ENCODE measurements at places on chromosomes 1 and 21.

- no peak for DNase-seq
Observed at GRCh38 chr1:151813271-151813977, 8.2 kb upstream of the LINGO4 start.

- DNase-seq: peak; percentile 29
Observed at GRCh38 chr1:243343970-243344937, 88.4 kb downstream of the SDCCAG8 start.

DNA sequence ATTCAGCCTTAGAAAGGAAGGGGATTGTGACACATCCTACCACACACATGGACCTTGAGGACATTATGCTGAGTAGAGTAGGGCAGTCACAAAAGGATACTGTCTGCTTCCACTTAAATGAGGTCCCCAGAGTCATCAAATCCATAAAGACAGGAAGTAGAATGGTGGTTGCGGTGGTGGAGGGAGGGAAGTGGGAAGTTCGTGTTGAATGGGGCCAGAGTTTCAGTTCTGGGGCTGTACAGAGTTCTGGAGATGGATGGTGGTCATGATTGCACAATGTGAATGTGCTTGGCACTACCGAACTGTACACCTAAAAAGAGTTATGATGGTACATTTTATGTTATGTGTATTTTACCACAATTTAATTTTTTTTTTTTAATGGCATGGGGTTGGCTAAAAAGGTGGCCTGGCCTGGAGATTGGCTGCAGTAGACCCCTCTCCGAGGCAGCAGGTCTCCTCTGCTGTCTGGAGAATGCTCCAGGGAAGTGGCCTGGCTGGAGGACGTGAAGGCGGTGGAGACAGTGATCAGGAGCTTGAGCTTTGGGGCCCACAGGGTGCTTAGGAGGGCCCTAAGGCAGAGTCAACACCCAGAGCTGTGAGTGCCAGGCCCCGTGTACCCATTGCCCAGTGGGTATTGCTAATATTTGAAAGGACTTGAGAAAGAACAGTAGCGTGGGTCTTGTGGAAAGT lies 30.4 kb downstream of the IFNGR2 start:
- no peak for DNase-seq

DNA sequence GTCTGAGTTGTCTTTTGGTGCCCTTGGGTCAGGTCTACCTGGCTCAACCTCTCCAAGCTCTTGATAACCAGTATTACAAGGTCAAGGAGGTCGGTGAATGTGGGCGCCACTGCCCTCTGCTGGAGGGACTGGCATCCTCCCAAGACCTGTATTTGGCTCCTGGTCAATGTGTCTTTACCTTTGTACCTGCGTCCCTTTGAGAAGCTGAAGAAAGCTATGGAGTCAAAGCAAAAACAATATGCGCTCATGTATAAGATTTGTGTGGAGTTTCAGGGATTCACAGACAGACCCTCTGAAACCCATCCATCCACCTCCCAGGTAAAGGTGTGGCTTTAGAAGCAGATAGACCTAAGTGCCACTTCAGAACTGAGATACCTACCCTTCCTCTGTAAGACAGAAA lies 61.8 kb upstream of the NBL1 start:
- no peak for DNase-seq

GRCh38 chr1:36397378-36398230 lies at the start of gene LSM10:
TSS of gene LSM10 (minus strand) at chr1:36397908. CDS start at chr1:36394129, 3,779 bp downstream.
- peak; percentile 90 for DNase-seq

DNA sequence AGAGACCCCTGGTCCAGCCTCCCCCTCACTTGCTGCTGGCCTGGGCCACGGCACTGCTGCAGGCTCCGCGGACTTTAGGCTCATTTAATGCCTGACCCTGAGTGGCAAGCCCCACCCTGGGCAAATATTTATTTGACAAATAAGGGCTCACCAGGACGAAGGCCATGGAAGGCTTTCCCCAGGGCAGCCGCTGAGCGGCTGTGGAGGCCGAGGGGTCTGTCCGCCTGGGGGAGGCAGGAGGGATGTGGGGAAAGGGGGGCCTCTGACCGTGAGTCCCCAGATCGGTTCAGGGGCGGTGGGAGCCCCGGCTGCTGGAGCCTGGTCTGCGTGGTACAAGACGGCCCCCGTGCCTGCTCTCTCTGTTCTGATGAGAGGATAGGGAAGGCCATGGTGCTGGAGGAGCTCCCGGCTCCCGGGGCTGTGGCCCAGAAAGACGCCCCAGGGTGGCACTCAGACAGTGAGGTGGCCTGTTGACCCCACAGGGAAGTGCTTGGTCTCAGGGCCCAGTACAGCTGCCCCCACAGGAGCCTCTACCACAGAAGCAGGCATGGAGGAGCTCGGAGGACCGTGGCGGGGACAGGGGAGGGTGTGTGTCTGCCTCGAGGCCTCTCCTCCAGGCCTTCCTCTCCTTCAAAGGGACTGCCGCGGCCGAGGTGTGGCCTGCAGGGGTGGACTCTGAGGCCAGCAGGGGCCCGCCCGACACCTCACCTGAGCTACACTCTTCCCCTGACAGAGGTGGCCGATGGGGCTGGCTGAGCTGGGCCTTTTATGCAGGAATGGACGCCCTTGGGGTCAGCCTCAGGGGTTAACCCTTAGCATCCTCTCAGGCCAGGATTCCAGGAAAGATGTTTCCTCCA lies 9.1 kb upstream of the C1orf159 start:
- no peak for DNase-seq

- DNase-seq: no peak
Observed at GRCh38 chr21:18666725-18667124, 263.1 kb upstream of the TMPRSS15 start.

- no peak for DNase-seq
Observed at GRCh38 chr1:218376722-218377121, 31.6 kb downstream of the TGFB2 start.

DNA sequence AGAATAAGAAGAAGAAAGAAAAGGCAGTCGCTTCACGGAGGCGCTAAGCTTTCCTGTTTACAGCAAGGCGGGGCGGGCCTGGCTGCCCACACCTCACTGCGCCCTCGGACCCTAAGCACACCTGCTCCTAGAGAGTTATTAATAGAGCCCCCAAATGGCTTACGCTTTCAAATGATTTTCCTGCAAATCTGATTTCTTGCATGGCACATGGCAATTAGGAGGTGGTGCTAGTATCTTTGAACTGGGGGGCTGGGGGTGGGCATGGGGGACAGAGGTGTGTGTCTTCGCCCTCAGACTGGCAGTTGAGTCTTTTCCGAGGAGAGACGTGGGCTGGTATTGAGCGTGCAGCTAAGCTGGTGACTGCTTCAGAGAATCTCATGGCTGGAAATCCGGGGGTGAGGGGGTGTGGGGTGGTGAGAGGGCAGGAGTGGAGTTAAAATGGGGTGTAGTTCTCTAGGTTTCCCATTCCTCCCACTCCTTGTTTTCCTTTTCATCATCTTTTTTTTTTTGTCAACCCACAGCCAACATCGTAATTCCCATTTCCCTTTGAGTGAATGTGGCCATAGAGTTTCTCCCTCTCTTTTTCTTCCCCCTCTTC lies 1.3 kb downstream of the S1PR1 start:
- no peak for DNase-seq

- no peak for DNase-seq
Observed at GRCh38 chr1:47505267-47505666, 67.4 kb downstream of the FOXD2 start.

- peak; percentile 46 for DNase-seq
Observed at GRCh38 chr1:48109390-48110013, 112.3 kb upstream of the TRABD2B start.

DNA sequence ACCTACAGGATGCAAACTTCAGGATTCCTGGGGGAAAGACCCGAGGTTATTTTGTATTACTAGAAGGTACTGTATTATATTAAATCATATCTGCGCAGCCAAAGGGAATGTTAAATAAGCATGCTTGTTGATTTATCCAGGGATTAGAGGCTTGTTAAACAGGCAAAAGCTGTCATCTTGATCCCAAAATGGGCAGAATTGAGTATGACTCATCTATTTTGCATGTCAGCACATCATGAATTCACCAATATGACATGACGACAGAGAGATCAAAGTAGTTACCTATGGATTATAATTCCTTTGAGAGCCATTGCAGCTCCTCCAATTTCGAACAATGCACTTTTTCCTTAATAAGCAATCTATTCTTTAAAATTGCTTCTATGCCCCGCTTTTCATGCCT lies 66.1 kb downstream of the TBX15 start:
- peak; percentile 40 for DNase-seq

DNA sequence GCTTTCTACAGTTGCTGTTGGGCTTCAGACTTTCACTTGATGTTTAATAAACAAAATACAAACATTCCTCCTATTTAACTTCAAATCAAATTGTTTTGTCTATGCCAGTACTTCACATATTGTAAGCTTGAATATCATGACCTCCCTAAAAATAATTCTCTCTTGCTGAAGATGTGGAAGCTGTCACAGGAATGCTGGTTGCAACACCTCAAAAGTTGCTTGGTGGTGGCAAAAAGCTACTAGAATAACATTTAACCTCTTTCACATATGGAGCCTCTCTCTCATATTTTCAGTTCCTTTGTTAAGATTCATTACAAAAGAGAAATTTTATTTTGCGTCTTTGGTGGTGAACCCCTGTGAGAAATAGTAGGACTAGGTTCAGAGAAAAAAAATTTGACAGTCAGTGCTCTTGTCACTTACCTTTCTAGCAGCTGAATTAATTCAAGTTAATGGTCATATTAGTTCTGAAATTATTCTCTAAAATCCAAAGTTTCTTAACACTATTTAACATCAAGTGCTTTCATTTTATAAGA lies 25.5 kb upstream of the F13B start:
- no peak for DNase-seq

GRCh38 chr1:234494049-234494448 lies 15.1 kb upstream of the TARBP1 start:
- DNase-seq: no peak

GRCh38 chr1:245345191-245345884 lies 190.6 kb downstream of the KIF26B start:
- DNase-seq: no peak

GRCh38 chr21:41091616-41092015 lies 76.3 kb upstream of the BACE2 start:
- no peak for DNase-seq

DNA sequence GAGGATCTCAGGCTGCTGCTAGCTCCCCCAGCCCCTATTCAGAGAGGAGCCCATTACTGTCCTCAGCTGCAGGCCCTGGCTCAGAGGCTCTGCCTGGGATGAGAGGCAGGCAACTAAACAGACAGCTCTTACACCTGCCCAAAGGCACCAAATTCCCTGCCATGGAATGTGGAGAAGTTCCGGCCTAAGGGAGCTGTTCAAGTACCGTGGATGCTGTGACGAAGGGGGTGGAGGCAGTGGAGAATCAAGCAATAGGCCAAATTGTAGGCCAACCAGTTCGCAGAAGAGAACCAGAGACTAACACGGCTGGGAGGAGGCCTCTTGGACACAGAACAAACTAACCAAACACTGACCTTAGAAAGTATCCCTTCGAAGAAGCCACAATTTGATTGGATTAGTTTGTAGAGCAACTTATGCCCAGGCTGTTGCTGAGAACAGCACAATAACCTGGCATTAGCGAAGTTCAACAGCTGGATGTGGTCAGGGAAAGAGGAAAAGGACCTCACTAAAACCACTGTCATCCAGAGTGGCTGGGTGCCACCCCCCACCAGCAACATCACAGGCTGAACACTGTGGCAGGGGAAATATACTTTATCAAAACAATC lies 3.6 kb downstream of the C1orf174 start:
- DNase-seq: no peak

DNA sequence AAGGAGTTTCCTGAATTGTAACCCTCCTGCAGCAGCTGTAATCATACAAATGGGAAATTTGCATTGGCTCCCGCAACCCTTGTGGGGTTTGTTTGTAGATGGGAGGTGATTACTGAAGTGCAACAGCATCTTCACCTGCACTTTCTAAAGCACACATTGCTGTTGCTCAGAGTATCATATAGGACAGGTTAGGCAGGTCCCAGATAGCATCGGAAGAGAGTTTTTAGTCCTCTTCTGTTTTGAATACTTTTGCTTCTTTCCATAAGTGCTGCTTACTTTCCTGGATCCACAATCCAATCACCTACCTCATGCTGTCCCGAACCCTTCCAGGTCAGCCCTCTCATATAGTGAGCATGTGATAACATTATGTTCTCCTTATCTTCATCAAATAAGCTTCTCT lies 300.4 kb downstream of the PTPRC start:
- DNase-seq: no peak

DNA sequence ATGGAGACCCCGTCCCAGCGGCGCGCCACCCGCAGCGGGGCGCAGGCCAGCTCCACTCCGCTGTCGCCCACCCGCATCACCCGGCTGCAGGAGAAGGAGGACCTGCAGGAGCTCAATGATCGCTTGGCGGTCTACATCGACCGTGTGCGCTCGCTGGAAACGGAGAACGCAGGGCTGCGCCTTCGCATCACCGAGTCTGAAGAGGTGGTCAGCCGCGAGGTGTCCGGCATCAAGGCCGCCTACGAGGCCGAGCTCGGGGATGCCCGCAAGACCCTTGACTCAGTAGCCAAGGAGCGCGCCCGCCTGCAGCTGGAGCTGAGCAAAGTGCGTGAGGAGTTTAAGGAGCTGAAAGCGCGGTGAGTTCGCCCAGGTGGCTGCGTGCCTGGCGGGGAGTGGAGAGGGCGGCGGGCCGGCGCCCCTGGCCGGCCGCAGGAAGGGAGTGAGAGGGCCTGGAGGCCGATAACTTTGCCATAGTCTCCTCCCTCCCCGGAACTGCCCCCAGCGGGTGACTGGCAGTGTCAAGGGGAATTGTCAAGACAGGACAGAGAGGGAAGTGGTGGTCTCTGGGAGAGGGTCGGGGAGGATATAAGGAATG lies 505 bp downstream of the LMNA start:
- no peak for DNase-seq

GRCh38 chr1:52460694-52461093 lies 56.3 kb downstream of the PRPF38A start:
- no peak for DNase-seq

DNA sequence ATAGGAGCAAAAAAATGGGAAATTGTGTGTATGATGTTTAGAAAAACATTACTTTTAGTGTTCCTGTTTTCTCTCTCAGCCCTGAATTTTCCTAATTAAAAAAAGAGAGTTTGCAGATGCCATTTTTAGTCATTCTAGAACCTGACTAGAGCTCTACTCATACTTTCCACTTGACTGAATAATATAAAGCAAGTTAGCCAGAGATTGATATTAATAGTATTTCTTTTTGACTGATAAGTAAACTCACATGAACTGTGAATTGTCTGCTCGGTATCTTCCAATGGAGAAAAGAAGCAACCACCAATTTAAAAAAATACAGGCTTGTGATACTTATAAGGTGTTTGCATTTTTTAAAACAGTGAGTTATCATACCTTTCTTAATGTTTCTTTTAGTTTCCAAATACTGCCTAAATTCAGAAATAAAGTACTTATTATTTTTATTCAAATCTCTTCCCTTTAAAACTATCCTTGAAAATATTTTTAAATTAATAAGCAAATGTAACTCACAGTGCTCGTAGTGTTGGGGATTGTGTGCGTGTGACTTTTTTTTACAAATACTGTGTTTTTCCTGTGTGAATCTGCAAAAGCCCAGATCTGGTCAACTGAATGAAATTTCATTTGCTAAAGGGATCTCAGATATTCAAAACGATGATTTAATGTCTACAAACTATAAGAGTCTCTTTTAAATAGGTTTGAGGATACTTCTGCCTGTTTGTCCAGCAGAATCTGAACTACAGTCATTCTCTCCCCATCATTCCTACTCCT lies 9.8 kb downstream of the RAP1A start:
- DNase-seq: no peak

All from fibroblast of skin of right quadriceps (primary cell).